ENCODE measurements at places on chromosomes 5 and 9. TPM values are rescaled to one million over a fixed set of nuclear protein-coding genes. Genes with fewer than 3 reads are reported as not detected.

GRCh38 chr9:129058965-129059795, 21.7 kb upstream of the DOLPP1 start:
- peak; percentile 74 for DNase-seq

GRCh38 chr5:20605732-20606525, 617.9 kb upstream of the CDH18 start:
- no peak for DNase-seq

- no peak for DNase-seq
Observed at GRCh38 chr9:94860678-94861588, 134.4 kb downstream of the AOPEP start.

DNA sequence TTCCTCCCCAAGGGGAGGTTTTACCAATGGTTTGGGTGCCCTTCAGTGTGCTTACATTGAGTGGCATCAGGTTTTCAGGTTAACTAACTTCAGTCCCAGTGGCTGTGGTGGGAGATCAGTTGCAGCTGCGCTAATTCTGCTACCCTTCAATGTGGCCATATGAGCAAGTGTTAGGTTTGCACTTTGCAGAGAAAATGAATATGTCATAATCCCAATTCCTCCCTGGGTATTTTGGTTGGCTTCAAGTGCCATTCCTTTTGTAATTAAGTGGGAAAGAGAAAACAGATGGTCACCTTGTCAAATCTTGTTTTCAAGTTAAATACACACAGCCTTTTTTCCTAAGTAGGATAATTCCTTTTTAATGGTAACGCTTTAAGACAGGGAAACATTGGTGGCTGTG, 236.2 kb downstream of the TLE4 start:
- DNase-seq, result no peak

DNA sequence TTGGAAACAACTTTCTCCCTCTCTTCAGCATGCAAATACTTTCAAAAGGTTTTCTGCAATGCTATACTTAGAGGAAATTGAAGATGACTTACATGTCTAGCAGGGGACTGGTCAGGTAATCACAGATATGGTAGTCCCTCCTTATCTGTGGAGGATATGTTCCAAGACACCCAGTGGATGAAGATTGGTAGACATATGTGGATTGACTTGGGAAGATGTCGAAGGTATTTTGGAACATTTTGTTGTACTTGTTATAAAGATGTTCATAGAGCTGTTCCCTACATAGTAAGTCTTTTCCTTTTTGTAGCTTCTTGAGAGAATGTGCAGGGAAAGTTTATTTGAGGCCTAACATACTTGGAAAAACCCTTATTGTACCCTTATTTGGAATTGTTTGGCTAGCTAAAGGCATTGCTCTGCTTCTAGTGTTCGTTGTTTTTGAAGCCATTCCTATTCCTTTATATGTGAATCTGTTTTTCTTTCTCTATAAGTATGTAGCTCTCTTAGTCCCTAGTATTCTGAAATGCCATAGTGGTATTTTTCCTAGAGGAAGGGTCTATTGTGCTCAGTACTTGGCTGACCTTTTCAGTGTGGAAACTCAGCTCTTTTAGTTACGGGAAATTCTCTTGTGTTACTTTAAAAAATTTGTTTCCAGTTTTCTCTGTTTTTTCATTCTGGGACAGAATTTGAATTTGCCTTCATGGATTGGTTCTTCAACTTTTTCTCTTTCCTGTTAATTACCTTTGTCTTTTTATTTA, 25.7 kb downstream of the GPR151 start:
- no peak for DNase-seq

- DNase-seq, result no peak
Observed at GRCh38 chr9:34143116-34143515, 16.6 kb upstream of the DCAF12 start.

GRCh38 chr5:145943674-145944121, 7.3 kb downstream of the SH3RF2 start:
- peak; percentile 97 for DNase-seq

DNA sequence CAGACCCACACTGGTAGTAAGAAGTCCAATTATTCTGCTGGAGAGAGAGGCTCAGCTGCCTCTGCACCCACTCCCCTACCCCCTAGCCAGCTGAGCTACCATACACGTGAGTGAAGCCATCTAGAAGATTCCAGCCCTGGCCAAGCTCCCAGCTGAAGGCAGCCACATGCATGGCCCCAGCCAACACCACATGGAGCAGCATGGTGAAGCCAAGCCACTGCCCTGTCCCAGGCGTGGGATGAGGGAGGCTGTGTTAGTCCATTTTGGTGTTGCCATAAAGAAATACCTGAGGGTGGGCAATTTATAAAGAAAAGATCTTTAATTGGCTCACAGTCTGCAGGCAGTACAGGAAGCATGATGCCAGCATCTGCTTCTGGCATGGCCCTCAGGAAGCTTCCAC, 20.0 kb upstream of the VDAC1 start:
- DNase-seq, result no peak

- DNase-seq, result no peak
Observed at GRCh38 chr9:107409581-107410389, 79.8 kb downstream of the KLF4 start.

DNA sequence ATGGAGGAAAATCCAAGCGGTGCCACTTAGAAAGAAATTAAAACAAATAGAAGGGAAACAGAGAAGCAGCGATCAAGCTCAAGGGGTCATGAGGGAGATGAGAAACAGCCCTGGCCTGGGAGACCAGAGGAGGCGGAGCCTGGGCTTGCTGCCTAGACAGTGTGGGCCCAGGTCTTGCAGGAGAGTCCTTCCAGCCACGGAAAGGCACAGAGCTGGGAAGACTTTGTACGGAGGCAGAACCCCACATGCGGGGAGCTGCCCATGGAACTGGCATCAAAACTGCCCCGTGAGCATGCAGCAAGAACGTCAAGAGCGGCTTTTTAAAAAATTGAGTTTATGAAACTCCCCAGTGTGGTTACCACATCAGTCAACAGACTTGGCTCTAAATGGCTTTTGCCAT, 119.4 kb downstream of the IRX1 start:
- no peak for DNase-seq

DNA sequence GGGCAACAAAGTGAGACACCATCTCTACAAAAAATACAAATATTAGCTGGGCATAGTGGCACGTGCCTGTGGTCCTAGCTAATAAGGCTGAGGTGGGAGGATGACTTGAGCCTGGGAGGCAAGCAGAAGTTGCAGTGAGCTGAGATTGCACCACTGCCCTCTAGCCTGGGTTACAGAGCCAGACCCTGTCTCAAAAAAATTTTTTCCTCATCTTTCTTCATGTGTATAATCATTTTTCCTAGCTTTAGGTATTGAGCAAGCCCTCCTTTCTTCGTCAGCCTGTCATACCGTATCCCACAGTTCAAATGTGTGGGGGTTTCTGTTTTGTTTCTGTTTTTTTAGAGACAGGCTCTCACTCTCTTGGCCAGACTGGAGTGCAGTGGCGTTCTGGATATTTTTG, 41.3 kb downstream of the EHMT1 start:
- DNase-seq, result no peak

DNA sequence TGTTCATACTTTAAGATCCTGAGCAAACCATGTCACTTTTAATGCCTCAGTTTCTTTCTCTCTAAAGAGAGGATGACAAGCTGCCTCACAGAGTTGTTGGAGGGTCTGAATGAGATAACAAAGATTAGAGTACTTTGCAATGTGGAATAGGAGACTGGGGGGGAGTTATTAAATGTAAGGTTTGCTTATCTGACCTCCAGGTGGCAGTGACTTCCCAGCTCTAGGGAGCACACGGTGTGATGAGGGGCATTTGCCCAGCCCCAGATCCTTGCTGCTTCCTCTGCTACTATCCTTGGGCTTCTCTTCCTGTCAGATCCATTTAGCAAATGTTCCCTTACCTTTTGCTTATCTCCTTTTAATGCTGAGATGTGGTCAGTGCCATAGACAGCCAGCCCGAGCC, 30.7 kb downstream of the ENHO start:
- no peak for DNase-seq

- peak; percentile 12 for DNase-seq
Observed at GRCh38 chr5:175107865-175108264, 336.1 kb downstream of the DRD1 start.

DNA sequence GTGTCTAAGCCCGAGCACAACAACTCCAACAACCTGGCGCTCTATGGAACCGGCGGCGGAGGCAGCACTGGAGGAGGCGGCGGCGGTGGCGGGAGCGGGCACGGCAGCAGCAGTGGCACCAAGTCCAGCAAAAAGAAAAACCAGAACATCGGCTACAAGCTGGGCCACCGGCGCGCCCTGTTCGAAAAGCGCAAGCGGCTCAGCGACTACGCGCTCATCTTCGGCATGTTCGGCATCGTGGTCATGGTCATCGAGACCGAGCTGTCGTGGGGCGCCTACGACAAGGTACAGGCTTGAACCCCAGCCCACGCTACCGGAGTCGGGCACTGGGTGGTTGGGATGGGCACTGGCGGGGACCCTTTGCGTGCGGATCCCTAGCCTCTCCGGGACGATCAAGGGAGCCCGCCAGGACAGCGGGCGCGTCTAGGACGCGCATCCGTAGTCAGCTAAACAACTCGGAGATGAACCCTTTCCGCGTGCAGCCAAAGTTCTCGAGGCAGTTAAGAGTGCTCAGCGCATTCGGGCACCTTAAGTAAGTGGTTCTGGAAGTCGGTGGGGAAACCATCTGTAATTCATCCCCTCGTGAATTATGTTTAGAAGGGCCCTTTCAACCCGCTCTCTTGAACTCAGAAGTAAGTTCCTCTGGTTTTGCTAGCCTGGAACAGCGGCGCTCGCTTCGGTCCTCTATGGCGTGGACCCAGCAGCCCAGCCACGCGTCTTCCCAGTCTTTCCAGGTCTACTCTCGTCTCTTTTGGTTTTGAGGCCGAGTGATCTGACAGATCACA, 1.3 kb downstream of the KCNN2 start:
- DNase-seq, result no peak

GRCh38 chr9:130450344-130451003, 5.7 kb downstream of the ASS1 start:
- DNase-seq, result peak; percentile 11

GRCh38 chr5:107604146-107604910, 66.4 kb downstream of the EFNA5 start:
- DNase-seq, result no peak

DNA sequence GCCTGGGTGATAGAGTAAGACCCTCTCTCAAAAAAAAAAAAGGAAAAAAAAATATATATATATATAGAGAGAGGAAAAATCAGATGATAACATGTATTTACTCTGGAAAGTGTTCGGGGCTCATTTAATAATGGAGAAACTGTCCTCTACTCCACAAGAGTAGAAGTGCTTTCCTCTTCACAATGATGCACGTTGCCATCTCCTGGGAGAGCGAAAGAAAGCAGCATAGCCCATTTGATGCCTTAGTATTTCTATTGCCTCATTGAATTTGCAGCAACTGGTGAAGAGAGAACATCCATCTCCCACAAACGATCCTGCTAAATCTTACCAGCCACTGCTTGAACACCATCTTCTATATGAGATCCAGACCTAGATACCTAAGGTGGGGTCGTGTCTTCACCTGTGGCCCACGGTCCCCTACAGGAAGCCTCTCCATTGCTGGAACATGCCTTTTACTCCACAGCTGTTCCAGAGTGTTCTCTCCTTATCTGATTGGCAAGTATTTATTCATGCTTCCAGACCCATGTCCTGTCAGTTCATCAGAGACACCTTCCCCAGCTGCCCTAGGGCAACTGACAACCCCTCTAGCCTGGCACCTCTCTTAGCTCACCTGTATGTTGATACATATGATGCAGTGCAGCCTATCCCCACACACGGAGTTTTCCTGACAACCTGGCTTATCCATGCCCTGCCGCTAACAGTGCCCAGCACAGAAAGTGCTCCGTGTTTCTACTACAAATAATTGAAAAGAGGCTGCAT, 115.3 kb downstream of the MARCHF11 start:
- no peak for DNase-seq

DNA sequence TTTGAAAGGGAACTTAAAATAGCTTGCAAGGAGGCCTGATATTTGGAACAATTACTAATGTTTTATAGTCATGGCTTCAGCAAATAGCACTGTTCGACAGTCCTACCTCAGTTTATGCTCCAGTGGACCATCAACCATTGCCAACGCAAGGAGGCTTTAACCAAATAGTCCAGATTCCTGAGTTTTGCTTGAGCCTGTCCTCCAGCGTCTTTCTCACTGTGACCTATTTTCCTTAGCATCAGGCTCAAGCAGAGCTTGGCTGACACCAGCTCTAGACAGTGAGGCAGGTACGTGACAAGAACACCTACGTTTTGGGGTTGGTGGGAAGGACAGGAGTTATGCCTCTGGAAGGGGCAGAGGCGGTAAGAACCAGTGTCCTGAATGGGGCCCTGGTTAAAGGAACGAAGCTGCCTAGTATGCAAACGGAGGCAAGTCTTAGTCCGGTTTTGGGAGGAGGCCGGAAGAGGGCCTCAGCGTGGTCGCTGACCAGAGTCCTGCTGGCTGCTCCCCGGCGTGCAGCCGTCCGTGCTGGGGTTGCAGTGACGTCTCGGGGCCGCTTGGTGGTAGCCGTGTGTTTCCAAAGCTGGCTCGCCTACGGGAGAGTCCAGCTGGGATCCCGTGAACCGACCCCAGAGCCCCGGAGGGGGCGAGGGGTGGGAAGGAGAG, 998 bp upstream of the FGF18 start:
- DNase-seq, result peak; percentile 87

- DNase-seq, result no peak
Observed at GRCh38 chr9:76363032-76363395, 31.2 kb downstream of the RFK start.

DNA sequence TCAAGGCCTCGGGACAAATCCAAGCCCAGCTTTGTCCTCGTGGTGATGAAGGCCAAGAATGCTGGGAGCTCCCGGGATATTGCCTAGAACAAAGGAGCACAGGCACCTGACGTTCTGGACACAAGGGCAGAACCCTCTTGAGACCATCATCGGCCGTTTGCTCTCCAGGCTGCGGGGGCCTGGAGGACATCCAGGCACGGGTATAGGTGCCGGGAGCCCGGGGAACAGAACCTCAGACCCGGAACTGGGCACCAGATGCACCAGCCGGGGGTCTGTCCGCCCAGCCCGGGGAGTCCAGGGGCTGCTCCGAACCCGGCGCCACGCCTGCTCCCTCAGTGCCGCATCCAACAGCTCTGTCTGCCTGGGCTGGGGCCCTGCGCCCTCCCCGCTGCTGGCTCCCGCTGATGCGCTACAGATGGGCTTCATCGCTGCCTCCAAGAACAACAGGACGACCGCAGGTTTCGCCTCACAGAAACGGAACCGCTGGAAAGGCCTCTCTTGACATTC, 88.0 kb downstream of the ADAMTS2 start:
- no peak for DNase-seq

Gene ERBIN
- 69.2 TPM for total RNA-seq

Gene HTR4
- not detected for total RNA-seq

Gene PCDHB11
- 0.75 TPM for total RNA-seq

Gene ELAVL2
- 1.6 TPM for total RNA-seq

Gene SLC34A1
- not detected for total RNA-seq

Gene OR1J4
- total RNA-seq, result not detected

Gene FRMPD1
- total RNA-seq, result not detected

Gene WDR38
- not detected for total RNA-seq

Gene ACOT12
- not detected for total RNA-seq

Gene FGF1
- total RNA-seq, result 0.65 TPM

Gene FOXD1
- 46.4 TPM for total RNA-seq

Gene C5orf52
- not detected for total RNA-seq

Gene ZFP37
- total RNA-seq, result 3.5 TPM
